Stimulated activated CD4-positive, alpha-beta T cell treated with anti-CD3 and anti-CD28 coated beads, Interleukin-1b, Interleukin-23, amount 100 ng/mL, for 1 hour (primary cell): ENCODE measurements at places on chromosomes 3 and 15.

DNA sequence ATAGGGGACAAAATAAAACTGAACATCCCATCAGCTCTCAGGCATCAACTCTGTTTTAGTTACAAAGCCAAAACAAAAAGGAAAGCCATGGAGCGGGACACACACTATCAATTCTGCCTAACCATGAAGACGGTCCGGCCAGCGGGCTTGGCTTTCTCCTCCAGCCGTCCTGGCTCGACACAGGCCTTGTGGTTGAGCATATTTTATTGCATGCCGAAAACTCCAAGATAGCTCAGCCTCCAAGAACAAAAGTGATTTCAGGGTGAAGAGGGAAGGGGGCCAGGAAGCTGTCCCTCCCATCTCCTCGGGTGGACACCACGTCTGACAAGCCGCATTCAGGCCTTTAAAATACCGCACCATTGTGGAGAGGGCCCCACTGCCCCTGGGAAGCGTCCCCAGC is 31.2 kb downstream of the WNT5A start:
- no peak for DNase-seq

GRCh38 chr3:6680119-6680806 is 180.7 kb upstream of the GRM7 start:
- no peak for DNase-seq

DNA sequence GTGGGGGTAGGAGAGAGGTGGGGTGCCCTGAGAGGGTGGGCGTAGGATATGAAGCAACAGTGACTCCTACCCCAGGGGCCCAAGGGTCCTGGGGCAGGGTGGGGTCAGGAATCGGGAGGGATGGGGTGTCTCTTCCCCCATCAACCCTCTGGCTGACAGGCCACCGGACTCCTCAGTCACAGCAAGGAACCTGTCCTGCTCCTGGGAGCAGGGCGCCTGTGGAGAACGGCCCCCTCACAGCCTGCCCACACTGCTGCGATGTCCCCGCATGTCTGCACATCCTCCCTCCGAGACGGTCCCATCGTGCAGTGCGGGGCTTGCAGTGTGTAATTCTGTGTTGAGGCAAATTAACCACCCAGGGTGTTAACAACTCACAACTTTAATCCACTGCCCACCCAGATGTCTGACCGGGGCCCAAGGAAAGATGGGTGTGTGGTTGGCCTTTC is 2.7 kb downstream of the TM4SF19 start:
- no peak for DNase-seq

DNA sequence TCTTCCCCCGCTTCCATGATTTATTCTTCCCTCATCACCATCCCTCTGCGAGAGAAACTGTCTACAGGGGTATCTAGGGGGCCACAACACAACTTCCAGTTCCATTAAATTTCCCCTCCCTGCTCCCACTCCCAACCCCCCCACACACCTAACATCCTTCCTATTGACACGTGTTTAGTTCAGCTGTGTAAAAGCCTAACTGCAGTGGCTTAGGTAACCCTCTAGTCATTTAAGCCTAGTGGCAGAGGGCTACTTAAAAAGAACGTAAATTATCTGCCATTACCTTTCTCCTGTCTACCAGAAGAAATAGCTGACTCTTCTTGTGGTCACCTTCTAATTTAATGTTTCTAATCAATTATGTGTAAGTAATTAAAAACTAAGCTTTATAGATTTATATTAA is 56.3 kb downstream of the ZNF148 start:
- DNase-seq: no peak

GRCh38 chr3:57655727-57656126 is 37.1 kb downstream of the DENND6A start:
- no peak for DNase-seq

DNA sequence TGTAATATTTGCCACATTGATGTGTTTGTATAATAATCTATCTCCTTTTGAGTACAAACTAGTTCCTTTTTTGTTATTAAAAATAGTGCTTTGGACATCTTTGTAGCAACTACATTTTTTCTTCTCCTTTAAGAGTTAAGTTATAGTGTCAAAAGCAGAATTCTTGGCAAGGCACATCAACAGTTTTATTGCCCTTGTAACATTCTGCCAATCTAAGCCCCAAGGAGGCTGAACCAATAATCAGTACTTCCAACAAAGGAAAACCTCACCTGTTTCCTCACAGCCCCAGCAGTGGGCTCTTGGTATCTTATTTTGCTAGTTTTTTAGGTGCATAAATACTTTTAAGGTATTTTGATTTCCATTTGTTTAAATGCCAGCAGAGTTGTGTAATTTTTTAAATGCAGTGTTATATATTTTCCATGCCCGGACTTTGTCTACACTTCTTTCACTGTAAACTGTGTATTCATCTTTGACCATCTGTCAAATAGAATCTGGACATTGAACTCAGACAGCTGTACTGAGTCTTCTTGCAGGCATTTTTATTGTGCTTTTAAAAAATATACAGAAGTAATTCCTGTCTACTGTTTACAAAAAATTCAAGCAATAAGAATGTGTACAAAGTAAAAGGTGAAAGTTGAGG is 101.0 kb downstream of the MYLK start:
- no peak for DNase-seq

DNA sequence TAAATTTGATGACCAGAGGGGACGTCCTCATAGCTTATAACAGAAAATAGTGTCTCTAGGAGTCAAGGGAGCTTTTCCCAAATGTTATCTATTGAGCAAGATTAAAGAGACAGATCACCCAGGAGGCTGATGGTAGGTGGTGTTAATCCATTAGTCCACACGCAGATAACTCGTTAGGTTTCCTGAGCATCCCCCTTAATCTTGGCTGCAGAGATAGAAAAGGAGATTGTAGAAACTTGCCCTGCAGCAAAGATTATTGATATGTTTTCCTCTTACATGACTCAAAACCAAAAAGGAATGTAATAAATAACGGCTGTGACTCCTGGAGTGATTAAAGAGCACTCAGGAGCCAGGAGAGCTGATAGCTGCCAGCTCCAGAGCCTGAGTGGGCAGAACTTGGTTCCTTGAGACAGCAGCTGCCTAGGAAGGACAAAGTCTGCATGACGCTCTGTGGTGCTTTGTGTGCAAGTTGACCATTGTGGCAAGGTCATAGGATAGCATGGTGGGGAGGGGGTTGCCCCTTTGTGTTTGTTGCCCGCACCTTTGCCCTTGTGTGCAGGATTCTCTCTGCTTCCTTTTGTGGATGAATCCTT is 234.8 kb downstream of the PTPRG start:
- no peak for DNase-seq

DNA sequence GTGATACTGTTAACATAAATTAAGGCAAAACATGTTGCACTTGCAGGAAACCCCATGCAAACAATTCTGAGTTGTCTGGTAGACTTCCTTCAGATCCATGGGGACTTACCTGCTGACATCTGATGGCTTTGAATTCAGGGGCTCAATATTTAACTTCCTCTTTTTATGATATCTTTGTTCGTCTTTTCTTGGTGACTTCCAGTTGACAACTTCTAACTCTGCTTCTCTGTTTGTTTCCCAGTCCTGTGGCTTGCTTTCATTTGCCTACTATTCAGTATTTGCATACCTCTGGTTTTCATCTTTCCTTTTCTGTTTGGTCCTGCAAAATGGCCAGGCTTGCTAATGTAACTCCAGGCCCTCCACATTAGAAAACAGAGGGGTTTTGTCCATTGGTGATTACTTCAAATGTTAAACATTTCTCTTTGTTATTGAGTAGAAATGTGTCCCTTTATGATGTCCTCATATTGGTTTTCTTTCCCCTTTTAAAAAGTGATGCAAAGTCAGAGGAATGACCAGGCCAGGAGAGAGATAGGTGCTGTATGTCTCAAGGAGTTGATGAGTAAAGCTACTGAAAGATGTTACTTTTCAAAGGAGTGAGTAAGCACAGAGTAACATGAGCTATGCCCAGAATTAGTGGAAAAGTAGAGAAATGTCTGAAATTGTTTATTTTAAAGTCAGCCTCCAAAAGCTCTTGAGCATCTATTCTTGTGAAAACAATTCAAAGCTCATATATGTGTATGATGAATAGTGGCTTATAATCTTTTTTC is 335.9 kb downstream of the LPP start:
- DNase-seq: no peak

GRCh38 chr15:89383365-89384175 is 48.9 kb upstream of the POLG start:
- no peak for DNase-seq

GRCh38 chr3:155088706-155089345 is 8.7 kb downstream of the MME start:
- DNase-seq: no peak

DNA sequence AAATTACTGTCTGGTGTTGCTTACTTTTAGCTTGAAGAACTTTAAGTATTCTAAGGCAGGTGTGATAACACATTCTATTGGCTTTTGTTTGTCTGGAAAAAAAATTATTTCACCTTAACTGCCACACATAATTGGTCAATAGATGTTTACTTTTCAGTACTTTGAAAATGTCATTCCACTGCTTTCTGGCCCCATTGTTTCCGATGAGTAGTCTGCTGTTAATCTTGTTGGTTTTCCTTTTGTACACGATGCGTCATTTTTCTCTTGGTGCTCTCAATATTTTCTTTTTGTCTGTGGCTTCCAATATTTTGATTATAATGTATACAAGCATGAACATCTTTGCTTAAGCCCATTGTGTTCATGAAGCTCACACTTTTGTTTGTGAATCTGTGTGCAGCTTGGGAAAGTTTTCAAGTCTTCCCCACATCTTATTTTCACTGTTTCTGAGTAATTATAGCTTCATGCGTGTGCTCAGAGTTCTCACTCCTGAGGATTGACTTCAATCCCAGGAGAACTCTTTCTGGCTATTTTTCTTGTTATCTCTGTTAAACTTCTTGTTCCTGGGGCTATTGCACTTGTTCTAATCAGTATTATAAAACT is 664.7 kb downstream of the IGSF11 start:
- no peak for DNase-seq

DNA sequence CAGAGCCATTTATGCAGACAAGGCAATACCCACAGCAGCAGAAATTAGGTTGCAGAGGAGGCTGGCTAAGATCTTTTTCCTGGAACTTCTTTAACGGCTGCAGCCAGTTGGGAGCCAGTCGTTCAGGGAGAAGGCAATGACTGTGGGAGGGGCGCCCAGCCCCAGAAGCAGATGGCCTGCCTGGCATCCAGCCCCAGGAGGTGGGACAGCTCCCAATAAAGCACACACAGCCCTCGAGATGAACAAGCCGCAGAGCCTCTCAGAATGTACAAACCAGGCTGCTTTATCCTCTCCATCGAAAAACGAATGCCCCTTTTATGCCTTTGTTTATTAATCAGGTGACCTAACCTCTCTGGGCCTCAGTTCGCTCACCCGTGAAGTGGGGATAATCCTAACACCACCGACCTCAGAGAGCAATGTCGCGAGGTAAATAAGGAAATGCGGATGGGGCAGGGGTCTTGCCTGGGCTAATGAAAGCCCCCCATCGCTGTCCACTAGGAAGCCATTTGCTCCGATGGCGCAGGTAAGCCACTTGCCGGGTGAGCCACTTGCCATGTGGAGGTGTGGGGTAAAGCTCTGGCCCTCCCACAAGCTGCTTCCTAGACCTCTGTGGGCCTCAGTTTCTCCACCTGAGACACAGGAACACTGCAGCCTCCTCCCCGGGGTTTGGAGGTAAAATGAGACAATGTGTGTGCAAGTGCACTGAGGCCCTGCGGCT is 35.8 kb downstream of the MGLL start:
- no peak for DNase-seq

- no peak for DNase-seq
Observed at GRCh38 chr3:64908251-64908685, 220.5 kb upstream of the ADAMTS9 start.

GRCh38 chr3:17765819-17766472 is 23.5 kb upstream of the TBC1D5 start:
- no peak for DNase-seq

DNA sequence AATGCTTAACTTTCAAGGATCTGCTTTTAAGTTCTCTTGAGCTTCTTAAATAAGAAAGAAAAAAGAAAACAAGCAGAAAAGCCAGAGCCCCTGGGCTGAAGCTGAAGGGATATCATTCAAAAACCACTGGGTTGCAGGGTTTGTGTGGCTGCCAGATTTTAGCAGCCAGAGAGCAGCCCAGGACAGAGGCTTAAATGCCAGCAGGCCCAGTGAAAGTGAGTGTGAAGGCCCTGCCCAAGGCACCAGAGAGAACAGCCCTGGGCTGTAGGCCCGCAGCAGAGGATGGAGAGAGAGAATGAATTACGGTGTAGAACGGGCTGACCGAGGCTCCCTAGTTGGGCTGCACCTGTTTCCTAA is 106.3 kb upstream of the BOC start:
- DNase-seq: no peak

DNA sequence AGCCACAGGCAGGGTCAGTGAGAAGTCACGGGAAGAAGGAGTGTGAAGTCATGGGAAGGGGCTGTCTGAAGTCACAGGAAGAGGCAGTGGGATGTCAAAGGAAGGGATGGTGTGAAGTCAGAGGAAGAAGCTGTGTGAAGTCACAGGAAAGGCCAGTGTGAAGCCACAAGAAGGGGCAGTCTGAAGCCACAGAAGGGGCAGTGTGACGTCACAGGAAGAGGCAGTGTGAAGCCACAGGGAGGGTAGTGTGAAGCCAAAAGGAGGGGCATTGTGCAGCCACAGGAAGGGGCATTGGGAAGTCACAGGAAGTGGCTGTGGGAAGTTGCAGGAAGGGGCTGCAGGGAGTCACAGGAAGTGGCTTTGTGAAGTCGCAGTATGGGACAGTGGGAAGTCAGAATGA is 35.1 kb downstream of the GASK1A start:
- no peak for DNase-seq

GRCh38 chr15:33844186-33844585 is 124.1 kb upstream of the CHRM5 start:
- DNase-seq: no peak

DNA sequence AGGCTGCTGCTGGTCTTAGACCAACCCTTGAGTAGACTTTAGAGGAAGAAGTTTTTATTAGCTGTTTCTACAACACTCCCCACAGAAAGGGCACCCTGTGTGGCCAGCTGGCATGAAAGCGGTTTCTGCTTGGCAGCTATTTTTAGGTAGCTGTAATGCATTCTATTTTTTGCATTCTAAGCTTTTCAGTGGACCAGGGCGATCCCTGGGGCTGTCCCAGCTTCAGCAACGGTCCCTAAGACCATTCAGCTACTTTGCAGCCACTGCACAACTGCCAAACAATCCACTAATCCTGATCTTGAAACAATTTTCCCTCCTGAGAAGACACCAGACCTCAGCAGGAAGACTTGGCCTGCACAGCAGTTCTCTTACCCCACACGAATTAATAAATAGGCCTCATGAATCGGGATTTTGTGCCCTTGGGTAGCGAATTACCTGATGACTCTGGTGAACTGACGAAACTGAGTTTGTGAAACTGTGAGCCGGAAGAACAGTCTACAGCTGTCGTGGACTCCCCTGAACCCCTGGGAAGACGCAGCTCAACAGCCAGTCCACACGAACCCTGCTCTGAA is 14.6 kb upstream of the TFRC start:
- no peak for DNase-seq

DNA sequence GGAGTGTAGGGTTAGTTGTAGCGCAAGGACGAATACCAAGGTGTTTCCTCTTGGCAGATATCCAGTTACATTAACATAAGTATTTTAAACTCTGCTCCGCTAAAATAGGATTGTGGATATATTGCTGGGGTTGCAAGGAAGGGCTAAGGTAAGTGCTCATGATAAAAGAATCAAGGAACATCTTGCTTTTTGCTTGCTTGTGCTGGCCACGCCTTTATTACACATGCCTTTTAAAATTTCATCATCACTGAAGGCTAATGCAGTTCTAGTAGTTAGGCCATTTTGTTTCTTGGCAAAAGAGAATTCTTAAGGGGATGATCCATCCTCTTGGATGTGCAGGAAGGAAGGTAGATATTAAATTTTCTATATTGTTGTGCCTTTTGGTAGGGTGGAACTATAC is 415.6 kb upstream of the TPM1 start:
- DNase-seq: no peak

- no peak for DNase-seq
Observed at GRCh38 chr3:8550611-8551010, 49.0 kb downstream of the LMCD1 start.
